CD4-positive, alpha-beta T cell treated with Interleukin-6 for 4 hours (primary cell): ENCODE measurements at places on chromosomes 4 and X.
A peak's percentile ranks its signal among the peaks of the same experiment; 100 is the strongest.

DNA sequence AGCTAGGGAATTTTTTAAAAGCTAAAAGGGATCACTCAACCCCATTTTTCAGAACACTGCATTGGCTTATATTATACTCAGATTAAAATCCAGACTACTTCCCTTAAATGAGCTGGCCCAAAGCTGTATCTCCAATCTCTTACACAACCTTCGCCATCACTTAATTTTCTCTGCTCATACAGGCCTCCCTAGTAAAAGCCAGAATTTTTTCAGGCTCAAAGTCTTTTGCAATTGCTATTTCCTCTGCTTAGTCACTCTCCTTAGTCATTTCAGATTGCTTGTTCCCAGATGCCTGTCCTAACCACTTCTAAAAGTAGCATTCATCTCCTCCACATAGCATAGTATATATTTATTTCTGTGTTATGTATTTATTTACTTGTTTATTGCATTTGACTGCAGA is 1587.9 kb upstream of the ADGRL3 start:
- no peak for DNase-seq

GRCh38 chr4:55560096-55560495 is 13.4 kb upstream of the CLOCK start:
- no peak for DNase-seq

DNA sequence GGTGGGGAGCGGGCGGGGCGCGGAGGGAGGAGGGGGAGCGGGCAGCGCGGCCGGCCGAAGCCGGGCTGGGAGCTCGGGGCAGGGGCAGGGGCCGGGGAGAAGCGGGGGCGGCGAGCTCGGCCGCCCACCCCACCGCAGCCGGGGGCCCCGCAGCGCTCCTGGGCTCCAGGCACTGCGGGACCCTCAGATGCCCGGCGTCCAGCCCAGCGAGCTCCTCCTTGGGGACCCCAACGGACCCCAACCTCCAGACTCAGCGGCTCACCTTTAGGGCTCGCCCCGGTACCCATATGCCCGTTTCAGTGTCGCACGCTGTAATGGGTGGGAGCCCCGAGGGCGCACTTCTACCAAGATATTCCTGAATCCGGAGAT is 357 bp upstream of the ADGRG2 start:
- DNase-seq: no peak

DNA sequence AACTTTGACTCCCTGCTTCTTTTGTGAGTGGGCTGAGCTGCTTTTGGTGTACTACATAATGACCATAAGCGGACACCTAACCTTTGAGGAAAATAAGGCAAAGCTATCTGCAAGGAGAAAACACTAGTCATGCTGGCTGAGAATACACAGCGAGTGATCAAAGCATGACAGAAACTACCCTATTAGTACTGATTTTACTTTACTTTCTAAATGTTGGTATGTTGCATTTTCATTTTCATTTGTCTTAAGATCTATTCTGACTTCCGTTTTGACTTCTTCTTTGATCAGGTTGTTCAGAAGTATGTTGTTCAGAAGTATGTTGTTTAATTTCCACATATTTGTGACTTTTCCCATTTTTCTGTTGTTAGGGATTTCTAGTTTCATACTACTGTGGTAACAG is 361.1 kb downstream of the TRAM1L1 start:
- DNase-seq: no peak

GRCh38 chr4:84492737-84493091 is 6.4 kb downstream of the NKX6-1 start:
- DNase-seq: no peak

- no peak for DNase-seq
Measured at GRCh38 chrX:147351644-147352043, 537.1 kb upstream of the CXorf51A start.

DNA sequence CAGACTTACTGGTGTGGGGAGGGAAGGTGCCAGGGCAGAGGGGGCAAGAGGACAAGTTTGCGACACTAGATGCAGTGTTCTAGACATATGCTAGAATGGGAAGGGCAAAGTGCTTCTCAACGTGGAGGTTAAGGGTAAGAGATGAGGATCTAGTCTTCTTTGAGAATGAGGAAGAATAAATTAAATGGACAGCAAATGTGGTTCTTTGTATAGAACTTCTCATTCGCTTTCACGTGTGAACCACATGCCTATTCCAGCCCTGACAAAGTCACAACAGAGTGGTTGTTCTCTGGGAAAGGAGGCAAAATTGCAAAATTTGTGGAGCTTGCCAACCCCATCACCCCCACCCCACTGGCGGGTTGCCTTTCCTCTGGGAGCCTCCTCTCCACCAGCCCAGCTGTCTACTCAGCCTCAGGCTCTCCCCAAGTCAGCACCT is 1.5 kb upstream of the ANXA5 start:
- no peak for DNase-seq

DNA sequence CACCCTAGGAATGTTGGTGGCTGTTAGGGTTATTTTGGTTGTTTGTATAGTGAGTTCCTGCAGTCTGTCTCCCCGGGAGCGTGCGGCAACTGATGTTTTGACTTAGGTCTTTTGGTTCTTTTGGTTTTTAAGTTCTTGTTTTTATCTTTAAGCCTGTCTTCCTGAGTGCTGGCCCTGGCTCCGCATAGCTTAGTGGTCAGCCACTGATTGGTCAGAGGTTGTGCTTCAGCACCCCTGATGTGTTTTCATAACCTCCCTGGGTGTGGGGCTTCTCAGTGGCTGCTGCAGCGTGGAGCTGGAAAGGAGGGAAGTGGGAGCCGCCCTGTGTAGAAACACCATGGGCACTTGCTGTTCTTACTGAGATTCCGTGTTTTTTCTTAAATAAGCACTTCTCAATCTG is 5.1 kb downstream of the PIGG start:
- no peak for DNase-seq

GRCh38 chr4:81509191-81509590 is 37.5 kb upstream of the RASGEF1B start:
- DNase-seq: no peak

DNA sequence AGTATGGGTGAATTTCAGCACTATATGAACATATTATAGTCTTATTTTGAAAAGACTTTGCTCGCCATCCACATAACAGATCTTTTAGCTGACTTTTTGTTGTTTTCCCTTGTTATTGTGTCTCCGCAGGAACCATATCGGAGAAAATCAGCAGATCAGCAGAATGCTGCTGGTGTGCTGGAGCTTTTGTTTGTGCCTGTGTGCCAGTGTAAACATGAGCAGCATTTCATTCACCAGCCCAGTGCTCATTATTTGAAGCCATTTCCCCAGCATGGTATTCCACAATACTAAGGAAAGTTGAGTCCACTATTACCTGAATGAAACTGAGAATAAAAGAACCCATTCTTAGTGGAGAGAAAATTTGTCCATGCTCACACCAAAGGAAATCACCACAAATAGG is 261.8 kb upstream of the ARX start:
- DNase-seq: no peak

DNA sequence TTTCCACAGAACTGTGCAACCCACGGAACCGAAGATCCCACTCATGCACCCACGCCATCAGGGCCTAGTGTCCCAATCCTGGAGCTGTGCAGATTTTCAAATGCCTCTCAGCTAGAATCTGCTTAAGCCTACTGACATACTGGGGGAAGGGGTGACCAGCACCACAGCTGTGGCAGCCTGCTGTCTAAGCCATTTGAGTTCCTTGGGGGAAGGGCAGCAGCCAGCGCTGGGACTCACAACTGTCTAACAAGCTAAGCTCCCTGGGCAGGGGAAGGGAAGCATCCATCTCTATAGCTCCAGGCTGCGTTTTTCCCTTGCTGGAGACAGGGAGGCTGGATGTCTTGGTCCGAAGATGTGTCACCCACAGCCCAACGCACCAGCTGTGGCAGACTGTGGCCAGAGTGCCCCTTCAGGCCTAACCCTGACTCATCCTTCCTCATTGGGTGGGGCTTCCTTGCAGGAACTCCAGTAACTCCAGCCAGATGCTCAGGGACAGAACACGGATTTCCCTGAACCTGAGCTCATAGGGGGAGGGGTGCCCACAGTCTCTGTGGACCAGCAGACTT is 194.8 kb downstream of the CHRDL1 start:
- no peak for DNase-seq

DNA sequence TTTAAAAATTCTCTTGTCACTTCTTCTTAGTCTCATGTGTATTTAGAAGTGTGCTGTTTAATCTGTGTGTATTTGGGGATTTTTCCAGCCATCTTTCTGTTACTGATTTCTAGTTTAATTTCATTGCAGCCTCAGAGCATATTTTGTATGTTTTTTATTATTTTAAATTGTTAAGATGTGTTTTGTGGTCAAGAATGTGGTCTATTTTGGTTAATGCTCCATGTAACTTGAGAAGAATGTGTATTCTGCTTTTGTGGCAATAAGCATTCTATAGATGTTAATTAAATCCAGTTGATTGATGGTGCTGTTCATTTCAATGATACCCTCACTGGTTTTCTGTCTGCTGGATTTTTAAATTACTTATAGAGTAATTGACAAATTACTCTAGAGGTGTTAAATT is 38.9 kb downstream of the ANXA10 start:
- DNase-seq: no peak

DNA sequence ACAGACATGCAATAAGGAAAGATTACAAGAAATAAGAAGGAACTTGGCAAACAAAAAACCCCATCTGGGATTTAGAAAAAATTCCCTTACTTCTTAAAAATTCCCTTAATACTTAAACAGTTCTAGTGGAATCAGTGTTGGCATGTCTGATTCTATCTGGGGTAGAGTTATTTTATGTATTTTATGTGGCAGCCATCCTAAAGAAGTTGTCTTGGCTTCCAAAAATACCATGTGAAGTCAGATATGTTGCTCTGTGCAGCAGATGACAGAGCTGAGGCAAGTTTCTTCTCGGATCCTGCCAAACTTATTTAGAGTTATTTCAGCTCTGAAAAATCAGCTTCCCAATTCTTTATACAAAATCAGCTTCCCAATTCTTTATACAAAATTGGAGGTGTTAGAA is 14.7 kb downstream of the YY2 start:
- DNase-seq: no peak

DNA sequence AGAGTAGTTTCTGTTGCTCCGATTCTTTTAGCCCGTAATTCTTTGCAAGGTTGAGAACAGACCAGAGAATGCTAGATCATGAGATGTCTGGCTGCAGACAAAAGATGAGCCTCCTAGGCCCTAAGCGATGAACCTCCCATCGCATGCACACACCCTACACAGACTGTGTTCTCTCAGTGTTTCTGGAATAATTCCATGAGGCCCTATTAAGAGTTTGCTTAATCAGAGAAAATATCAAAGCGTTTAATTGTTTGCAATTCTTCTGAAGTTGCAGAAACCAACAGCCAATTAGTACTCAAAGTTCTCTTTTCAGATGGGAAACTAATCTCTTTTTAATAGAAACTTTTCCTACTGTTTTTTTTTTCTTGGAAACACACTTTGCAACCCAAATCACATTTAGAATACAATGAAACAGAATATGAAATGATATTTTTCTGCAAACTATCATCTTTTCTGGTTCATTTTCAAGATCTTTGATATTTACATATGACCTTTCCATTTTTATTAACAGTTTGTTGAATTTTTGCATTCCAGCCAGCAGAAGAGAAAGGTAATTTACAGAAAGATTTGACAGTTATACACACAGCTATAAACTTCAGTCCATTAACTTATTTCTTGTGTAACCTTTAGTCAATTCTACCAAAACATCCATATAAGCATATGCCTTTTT is 1525.6 kb downstream of the ARAP2 start:
- no peak for DNase-seq

DNA sequence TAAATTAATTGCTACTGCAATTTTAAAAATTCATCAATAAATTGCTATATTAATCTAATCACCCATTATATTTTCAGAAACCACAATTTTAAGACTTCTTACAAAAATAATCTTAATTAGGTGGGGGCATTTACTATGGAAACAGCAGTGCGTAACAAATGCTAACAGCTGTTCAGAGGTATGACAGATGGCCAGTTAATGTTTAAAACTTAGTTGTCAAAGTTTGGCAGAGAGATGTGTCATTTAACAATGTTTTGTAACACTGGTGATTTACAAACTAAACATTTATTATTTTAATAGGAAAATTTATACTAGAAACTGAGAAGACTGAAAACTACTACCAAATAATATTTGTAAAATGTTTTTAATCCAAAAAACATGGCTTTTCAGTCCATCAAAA is 85.2 kb upstream of the GPR34 start:
- DNase-seq: no peak

- DNase-seq: no peak
Measured at GRCh38 chrX:25016938-25017598, 1.3 kb upstream of the ARX start.

- DNase-seq: peak; percentile 34
Measured at GRCh38 chr4:121182296-121182695, 18.2 kb upstream of the TNIP3 start.

- DNase-seq: no peak
Measured at GRCh38 chrX:118519411-118520215, 24.0 kb downstream of the DOCK11 start.

DNA sequence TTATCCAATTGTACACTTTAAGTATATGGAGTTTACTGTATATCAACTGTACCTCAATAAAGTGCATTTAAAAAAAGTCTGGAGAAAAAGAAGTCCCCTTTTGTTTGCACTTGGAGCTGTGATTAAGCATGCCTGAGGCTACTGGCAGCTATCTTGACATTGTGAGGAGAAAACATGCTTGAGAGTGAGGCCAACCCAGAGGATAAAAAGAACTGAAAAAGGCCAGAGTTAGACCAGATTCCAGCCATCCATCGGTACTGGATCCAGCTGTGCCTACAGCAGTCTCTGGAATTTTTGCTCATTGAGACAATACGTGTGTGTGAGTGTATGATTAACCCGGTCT is 57.4 kb downstream of the LGI2 start:
- DNase-seq: no peak

- no peak for DNase-seq
Measured at GRCh38 chr4:14985843-14986242, 16.4 kb upstream of the CPEB2 start.

- DNase-seq: no peak
Measured at GRCh38 chr4:103786014-103786413, 66.2 kb upstream of the TACR3 start.
